ENCODE measurements at places on chromosomes 7 and 10. TPM values are rescaled to one million over a fixed set of nuclear protein-coding genes. Genes with fewer than 3 reads are reported as not detected.

DNA sequence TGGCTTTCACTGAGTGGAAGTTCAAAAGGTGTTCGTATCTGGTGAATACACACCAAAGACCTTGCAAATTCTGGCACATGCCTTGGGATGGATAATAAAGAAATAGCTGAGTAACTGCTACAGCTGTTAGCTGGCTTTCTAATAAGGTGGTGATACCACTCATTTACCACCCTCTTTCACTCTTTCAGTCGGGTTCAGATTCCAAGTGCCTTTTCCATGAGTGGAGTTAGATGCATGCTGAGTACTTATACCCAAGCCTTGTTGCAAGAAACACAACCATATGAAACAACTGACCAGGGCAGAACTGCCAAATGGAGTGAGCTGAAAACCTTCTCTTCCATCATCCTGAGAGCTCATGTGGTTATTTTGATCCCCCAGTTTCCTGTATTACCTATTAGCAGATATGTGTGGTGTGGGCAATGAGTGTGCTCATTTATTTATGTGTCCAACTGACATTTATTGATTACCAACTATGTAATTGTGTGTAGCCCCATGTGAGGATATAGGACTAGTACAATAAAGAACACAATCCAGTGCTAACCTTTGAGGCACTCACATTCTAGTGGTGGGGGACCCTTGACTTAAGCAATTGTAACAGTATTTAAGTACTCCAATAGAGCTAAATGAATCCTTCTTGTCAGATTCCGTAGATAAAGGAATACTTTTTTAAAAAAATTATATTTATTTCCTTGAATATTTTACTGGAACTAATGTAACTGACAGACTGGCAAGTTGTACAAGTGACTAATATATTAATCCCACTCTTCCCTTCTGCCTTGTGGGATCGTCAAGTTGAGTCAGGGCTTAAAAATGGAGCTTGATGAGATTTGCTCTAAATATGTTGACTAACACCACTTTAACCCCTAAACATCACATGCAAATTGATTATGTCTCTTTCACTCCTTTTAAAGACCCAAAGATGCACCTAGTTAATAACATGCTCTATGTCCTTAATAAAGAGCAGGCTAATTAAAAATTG is 124.7 kb downstream of the ARID5B start:
- no peak for DNase-seq

Gene ZNF727
- total RNA-seq: 0.18 TPM

DNA sequence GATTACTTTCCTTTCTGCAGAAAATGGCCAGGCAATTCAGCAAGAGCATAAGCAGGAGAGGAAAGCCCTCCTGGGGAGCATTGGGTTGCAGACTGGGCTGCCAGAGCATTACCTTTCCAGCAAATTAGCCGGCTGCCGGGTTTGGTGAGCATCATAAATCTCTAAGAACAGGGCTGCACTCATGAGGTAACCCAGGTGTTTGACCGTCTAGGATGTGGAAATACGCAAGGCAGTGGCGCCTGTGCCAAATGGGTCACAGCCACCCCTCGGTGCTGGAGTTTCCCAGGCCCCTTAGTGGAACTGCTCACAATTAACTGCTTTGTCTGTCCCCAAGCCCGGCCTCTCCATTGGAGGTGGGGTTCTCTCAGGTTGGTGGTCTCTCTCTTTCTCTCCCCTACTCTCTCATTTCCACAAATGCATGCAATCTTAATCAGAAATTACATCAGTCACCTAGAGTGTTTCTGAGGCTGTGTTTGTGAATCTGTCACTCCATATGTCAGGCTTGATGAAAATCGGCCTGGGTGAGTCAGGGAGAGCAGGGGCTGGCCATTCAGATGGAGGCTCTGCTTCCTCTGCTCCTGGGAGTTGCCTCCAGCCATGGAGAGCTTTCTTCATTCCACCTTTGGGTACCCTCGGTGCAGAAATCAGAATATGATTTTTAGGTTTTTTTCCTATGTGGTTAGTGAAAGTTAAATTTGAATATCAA is 26.7 kb downstream of the PTN start:
- DNase-seq: no peak

DNA sequence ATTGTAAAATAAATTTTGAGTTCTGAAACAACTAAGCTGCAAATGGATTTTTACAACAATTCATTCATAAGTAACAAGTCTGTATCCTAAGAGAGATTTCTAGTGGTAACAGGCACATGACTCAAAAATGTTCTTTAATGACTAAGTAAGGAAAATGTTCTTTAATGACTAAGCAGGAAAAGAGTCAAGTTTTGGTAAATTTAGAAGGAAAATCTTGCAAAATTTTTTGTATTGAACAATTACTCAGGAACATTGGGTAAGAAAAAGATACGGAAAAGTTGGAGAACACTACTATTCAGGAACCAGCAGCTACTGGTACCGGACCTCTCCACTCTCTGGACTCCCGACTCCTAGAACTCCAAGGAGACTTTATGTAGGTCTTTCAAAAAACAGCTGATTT is 33.5 kb downstream of the HYCC1 start:
- no peak for DNase-seq

Gene DUSP5
- total RNA-seq: 84.3 TPM

Gene SEMA3E
- total RNA-seq: not detected

DNA sequence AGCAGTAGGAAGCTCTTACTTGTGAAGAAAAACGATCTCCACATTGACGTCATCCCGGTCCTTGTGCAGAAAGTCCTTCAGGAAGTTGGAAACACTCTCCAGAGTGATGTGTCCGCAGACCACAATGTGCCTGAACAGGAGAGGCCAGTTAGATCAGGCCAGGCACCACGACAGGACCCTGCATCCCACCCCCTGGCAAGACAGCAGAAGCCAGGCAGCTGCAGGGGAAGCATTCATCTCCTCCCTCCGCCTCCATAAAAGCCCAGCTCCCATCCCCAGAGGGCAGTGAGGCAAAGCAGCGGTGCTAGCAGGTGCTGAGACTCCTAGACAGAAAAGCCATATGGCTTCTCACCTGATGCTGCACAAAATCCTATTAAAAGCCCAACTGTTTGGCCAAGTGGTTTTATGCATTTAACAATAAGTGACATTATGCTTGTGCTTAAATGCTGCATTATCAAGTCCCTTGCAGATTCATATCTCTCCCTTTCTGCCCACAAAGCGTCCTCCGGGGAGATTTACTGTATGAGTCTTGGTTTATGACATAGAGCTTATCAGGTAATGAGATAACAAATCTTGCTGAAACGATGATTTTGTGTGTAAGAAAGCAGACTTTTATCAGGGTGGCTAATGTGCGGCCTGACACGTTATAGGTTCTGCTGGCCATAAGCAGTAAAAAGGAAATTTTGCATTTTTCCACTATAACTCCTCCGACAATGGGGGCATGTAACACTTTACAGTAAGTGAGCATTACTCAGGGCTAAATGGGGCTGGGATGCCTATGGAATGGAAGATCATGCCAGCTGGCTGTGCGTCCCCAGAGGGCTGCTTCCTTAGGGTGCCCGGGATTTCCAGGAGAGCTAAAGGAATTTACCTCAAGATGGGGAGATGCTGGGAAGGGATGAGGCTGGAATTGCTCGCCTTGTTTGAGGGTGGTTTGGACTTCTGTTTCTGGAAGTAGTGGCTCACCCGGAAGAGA is 546.9 kb downstream of the KCNMA1 start:
- no peak for DNase-seq

Gene ITIH5
- total RNA-seq: not detected

DNA sequence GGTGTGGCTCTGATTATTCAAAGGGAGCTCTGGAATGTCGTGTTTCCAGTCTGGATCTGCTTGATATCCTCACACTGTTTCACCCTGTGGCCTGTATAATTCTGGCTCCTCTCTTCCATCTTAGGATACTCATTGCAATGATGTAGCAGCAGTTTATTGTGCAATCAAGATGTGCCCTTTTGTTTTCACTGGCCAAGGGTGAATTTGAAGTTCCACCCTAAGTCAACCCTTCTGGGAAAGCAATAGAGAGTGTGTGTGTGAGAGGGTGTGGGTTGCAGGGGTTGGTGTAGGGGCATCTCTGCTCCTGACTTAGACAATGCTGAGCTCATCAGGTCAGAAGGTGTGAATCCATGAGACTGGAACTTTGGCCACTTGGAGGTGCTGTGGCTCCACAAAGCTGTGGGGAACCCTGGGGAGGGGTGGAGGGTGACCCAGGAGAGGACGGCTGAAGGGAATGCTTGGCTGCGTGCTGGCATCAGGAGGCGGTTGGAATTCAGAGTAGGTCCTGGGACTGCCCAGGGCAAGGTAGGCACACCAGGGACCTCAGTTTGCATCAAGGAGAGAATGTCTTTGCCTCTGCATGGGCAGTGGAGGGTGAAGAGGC is 118.0 kb upstream of the PRSS58 start:
- DNase-seq: no peak

DNA sequence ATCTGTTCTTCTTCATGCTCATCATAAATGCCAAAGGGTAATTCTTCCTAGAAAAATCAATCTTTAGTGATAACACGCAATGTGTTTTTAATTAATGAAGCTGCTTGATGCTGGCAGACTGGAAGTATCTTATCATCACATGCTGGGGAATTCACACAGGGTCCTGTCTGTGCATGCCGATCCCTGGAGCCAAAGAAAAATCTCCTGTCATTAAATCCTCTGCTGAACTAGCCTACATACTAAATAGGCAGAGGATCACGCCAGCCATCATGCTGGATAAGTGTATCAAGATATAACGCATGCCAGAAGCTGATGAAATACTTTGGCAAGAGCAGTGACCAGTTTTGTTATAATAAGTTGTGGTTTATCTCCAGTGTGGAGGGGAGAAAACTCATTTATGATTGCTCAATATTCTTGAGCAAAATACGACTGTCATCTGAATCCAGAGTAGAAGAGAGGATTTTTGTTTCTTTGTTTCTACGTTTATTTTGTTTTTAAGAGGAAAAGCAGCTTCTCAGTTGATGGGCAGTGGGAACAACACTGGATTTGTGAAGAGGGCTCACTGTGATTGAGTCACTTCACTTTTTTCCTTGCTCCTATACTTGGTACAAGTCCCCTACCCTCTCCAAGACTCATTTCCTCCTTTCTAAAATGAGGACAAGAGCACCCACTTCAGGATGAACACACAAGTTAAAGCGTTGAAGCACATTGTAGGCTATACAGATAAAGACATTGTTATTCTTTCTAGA is 649.1 kb downstream of the TNS3 start:
- DNase-seq: no peak

Gene FKBP9
- 3.5 TPM for total RNA-seq

GRCh38 chr10:31194986-31195385 is 124.0 kb upstream of the ZEB1 start:
- DNase-seq: no peak

DNA sequence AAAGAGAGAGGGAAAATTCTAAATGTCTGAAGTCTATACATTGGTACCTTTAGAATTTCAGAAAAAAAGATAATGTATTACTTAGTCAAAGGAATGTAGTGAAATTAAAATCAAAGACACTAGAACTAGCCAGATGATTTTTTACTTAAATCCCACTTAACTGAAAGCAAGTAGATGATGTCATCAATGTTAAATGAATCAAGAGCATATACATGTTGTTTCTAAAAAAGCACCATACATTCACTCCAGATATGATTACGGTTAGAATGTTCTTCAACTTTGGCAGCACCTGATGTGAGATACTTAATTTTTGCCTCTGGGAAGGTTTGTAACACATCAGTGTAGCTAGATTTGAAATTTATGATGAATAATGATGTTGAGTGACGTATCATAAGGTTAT is 576.7 kb upstream of the CNTNAP2 start:
- no peak for DNase-seq

DNA sequence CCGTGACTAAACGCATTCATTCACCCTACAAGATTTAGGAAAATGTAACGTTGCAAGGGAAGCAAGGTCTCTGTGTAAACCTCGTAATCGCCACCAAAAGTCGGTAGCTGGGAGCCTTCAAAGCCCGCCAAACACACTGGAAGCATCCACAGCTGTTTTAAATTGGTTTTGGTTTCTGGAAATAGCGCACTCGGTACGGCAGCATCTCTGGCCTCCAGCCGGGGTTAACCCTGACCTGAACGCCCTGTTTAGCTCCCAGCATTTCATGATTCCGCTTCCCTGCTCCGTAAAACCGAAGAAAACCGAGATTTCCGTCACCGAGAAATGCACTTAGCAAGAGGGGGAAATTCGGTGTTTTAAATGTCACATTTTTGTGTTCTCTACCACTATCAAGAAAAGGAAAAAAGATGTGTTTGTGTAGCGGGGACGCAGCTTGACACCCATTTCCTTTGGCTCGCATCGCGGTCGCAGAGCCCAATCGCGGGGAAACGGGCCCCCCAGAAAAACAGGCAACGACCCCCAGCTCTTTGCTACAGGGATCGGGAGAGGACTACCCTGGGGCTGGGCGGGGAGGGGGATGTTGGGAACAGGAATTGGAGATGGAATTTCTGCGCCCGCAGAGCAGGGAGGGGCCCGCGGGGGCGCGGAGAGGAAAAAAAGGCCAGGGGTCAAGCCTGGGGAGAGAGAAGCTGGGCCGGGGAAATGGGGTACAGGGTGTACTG is 646 bp downstream of the SGCE start:
- DNase-seq: no peak

DNA sequence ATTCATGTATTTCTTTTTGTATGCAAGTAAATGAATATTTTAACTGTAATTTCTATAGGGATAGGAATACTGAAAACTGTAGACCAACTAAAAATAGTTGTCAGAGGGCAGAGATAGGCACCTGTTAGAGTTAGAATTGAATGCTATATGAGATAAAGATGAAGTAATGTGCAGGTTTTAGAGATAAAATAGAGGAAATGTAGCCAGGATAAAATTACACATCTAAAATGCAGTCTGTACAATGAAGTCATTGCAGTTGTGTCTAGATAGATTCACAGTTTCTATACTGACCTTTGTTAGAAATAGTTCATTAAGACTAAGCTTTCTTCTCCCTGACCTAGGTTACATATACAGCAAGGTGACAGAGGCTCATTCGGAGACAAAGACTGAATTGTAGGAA is 46.2 kb downstream of the SMNDC1 start:
- no peak for DNase-seq

DNA sequence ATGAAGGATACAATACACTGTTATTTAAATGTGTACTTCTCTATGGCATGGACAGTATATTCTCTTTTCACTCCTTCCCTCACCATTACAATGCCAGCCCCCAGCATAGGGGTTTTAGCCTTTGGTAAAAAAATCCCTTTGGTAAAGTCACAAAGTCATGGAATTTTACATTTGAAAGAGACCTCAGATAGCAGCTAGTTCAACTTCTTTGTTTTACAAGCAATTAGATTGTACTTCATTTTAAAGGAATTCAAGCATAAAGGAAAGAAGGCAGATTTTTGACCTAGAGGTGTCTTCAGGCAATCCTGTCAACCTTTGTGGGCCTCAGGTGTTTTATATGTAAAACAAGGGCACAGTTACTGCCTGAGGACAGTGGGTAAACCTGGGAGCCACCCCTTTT is 1188.4 kb upstream of the AUTS2 start:
- no peak for DNase-seq

All from activated T-helper 2 cell treated with anti-CD3 and anti-CD28 coated beads, Interferon-gamma antibody, Interleukin-2, Interleukin-4, amounts not matched to agents 10 μg/mL and 5 μg/mL and 100 μg/mL, durations not matched to agents 14 hours and 24 hours and 36 hours (primary cell).